ENCODE measurements at places on chromosomes 16 and 17.

DNA sequence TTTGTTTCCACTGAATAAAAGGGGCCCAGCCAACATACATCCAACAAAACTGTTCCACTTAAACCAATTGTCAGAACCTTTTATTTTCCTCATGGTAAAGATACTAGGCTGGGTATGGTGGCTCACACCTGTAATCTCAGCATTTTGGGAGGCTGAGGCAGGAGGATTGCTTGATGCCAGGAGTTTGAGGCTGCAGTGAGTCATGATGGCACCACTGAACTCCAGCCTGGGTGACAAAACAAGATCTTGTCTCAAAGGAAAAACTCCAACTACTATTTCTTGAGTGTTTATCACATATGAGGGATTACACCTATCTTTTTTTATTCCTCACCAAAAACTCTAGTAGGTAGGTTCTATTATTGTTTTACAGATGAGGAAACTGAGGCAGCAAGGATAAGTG, 4.7 kb upstream of the PSMC5 start:
- DNase-seq: no peak

- no peak for DNase-seq
These were observed 434.7 kb upstream of the RBFOX1 start for GRCh38 chr16:6897876-6898485.

- DNase-seq: peak; percentile 65
These were observed 67.8 kb downstream of the ANKRD11 start for GRCh38 chr16:89422527-89422904.

- DNase-seq: peak; percentile 56
These were observed 15.0 kb upstream of the PITPNA start for GRCh38 chr17:1577583-1578013.

- DNase-seq: no peak
These were observed 2.8 kb downstream of the KRT10 start for GRCh38 chr17:40819528-40820125.

- no peak for DNase-seq
These were observed 8.7 kb downstream of the GRN start for GRCh38 chr17:44353672-44354331.

GRCh38 chr17:10266296-10266876, 68.0 kb upstream of the GAS7 start:
- DNase-seq: no peak

DNA sequence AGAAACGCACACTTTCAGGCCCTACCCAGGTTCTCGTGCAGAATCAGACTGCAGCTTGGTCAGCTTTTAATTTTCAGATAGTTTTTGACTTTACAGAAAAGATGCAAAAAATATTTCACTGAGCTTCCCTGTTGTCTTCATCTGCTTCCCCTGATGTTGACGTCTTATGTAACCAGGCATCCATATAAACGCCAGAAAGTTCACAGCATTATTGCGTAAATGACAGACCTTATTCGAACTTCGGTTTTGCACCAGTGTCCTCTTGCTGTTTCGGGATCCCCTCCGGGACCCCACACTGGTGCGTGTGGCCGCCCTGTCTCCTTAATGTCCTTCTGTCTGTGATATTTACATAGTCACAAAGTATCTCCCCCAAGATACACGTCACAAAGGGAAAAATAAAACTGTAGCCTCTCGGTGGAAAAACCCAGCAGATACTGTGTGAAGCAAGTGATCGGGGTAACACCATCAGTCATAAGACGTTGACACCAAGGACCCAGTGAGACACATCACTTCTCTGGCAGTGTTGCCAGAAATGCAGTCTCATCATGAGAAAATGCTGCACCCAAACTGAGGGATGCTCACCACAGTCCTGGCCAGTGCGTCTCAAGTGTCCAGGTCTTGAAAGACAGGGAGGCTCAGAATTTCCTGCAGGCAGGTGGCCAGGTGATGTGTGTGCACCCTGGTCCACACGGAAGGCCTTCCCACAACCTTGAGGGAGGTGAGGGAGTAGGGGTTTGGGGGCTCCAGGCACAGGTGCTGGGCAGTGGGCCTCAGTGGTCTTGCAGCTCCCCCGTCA, 4.3 kb downstream of the BANP start:
- DNase-seq: no peak

DNA sequence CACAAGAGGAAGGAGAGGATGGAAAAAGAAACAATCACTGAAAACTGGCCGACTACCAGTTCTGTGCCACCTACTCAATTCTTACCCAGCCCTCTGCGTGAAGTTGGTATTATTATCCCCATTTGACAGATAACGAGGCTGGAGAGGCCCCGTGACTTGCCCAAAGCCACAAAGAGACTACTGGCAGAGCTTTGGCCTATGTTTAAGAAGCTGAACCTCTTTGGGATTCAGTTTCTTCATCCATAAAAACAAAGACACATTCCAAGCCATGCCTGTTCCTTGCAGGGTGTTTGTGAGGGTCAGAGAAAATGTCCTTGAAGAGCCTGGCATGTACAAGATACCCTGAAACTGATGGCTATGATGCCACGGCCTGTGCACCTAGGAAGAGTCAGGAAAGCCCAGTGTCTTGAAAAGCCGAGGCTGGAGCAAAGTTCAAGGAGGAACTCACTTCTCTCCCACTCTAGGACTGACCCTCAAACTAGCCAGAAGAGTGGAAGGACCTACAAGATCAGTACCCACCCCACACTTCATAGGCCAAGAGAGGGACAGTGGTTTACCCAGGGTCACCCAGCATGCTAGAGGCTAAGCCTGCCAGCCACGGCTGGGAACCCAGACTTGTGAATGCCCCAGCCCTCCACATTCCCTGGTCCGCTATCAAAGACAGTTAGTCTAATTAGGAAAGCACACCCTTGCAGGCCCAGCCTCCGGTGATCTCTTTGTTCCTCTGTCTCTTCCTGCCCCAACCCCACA, 1.6 kb upstream of the ACSF2 start:
- DNase-seq: no peak
